SW 1271 (cell line): ENCODE measurements at places on chromosomes 1 and 21.
A peak's percentile ranks its signal among the peaks of the same experiment; 100 is the strongest.

GRCh38 chr1:77026135-77026534, 158.9 kb downstream of the ST6GALNAC5 start:
- DNase-seq, result no peak

GRCh38 chr1:100924212-100924611, 28.3 kb downstream of the SLC30A7 start:
- DNase-seq, result no peak

DNA sequence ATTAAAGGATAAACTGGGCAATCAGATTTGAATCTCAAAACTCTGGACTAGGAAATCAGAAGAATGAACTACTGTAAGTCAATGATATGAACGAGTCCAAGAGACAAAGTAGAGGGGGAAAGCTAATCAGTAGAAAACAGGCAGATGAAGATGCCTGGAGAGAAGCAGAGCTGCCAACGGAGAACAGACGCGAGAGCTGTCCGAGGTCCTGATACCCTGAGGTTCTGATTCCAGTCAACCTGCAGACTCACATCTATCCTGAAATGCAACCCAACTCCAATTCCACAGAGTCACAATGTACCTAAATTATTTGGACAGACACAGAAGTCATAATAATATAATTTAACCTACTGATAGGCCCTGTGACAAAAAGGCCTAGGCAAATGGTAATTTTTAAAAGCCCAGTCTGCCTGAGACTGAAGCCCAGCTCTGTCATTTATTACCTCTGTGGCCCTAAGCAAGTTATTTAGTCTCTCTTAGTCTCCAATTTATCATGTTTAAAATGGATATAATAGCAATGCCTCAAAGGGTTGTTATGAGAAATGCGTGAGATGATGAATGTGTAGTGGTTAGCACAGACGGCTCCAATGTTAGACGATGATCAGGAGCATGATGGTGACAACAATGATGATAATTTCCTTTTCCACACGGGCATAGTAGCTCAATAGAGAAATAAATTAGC, 33.4 kb downstream of the RGS7 start:
- DNase-seq, result no peak

DNA sequence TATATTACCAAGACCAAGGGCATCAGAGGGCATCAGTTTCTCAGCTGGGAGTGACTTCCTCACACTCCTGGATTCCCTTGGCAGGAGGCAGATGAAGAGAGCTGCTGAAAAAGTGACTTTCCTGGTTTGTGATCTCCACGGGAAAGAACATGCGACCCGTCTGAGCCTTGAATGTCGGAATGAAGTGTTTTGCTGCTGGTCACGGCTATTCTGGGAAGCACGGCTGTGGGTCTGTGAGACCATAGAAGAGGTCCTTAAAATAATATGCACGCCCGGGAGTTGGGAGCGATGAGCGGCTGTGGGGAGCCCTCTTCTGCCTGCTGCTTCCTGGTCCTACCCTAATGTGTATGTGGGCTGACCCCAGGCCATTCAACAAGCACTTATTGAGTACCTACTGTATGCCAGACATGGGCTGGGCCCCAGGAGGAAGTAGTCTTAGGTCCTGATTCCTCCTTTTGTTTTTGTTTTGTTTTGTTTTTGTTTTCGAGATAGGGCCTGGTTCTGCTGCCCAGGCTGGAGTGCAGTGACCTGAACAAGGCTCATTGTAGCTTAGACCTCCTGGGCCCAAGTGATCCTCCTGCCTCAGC, 13.2 kb upstream of the UMODL1 start:
- DNase-seq, result no peak

DNA sequence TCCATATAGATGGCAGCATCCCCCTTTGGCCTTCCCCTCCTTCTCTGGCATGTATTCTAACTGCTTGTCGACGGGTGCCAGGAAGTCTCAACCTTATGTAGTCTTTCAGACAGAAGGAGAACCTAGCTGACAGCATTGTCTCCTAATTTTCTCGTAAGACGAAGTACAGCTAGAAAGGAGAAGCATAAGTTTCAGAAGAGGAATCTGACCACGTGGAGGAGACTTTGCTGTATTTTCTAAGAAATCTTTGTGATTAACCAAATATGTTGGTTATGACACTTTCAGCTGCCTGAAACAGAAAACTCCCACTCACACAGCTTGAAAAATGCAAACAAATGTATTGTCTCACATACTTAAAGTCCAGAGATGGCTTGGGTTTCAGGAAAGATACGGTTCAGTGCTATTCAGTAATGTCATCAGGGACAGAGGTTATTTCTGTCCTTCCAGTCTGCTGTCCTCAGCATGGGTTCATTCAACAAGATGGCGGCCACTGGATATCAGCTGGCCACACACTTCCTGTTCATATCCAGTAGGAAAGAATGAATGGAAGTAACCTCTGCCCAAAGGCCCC, 109.5 kb upstream of the ZNF648 start:
- no peak for DNase-seq

GRCh38 chr1:236869911-236870310, 74.8 kb downstream of the MTR start:
- no peak for DNase-seq

DNA sequence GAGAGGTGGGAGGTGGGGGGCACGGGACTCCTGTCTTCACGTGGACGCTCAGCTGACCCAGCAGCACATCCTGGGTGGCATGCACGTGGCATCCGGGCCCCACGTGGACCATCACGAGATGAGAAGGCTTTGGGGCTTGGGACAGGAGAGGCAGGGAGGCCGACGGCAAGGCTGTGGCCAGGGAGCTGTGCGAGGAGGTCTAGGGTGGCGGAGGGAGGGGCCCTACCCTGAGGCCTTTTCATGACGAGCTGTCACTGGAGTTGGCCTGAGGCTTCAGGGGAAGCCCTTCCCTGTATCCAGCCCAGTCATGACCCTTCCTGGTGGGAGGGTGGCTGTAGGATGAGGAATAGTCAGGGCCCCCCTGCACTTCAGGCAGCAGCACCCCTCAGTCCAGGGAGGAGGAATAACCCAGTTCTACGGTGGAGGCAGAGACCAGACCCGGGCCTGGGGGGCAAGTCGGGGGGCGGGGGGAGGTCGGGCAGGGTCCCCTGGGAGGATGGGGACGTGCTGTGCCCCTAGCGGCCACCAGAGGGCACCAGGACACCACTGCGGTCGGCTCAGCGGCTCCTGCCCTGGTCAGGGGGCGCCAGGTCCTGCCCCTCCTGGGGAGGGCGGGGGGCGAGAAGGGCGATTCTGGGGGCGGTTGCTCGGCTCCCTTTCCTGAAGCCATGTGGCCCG, 2.0 kb upstream of the PERM1 start:
- peak; percentile 9 for DNase-seq
